ENCODE measurements at places on chromosomes 16 and 17.

GRCh38 chr17:47978324-47978723 is 7.4 kb downstream of the CDK5RAP3 start:
- peak; percentile 45 for DNase-seq

DNA sequence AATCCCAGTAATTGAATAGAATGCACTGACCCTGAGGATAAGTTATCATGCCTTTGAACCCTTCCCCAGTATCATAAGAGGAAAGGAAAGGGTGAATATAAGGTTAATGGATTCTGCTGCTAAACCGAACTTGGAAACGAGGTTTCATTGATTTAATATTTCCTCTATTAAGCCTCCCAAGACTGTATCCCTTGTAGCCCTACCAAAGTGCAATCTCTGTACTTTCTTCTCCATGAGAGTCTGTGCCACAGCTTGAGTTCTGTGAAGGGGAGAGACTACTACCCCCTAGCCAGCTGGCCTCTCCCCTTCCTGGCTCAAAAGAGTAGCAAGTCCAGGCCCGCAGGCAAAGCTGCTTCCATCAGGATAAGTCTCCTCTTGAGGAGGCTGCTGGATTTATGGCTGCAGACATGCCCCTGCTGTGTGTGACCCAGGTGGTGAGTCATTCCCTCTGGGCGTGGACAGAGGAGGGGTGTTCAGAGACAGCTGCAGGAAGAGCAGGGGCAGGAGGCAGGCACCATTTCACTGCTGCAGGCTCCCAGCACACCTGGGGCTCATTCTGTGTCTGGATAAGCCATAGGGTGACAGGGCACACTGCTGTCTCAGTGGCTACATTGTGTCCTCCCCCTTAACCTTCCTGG is 58.4 kb downstream of the TOM1L2 start:
- peak; percentile 29 for DNase-seq

- DNase-seq = no peak
These were observed 8.3 kb downstream of the FLCN start for GRCh38 chr17:17228521-17229279.

GRCh38 chr16:1706386-1707192 is 594 bp downstream of the MAPK8IP3 start:
- DNase-seq = peak; percentile 54

DNA sequence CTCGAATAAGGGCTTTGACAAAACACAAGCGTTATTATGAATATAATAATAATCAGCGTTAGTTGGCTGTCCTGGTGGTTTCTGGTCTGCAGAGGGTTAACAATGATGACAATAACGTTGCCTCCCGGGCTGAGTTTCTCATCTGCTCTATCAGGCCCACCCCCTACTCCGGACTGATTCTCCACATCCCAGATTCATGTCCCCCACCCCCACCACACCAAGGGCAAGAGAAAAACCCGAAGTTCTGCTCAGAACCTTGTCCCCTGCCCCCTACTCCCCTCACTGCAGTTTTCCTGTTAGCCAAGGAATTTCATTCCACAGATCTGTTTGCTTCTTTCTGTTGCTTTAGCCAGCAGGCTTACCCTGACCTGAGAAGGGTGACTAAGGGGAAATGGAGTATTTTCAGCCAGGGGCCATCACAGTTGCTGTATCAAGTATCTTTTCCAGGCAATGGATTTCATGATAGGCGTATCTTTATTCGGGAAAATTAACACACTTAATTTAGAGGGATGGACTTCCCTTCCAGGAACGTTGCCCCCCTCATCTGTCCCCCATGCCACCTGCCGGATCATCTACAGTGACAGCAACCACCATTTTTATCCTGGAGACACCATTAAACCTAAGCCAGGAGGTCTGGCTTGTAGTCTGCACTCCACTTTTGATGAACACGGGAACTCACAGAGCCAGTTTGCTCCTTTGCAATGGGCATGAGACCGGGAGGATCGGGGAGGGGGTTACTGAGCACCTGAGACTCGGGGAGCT is 23.7 kb downstream of the ALOX15 start:
- no peak for DNase-seq

- no peak for DNase-seq
These were observed 599.3 kb upstream of the PSMD7 start for GRCh38 chr16:73697336-73697735.

Data from stimulated activated CD4-positive, alpha-beta T cell treated with anti-CD3 and anti-CD28 coated beads, Interleukin-4, amount 100 ng/mL, for 1 hour (primary cell).